ENCODE measurements at places on chromosomes 5 and 9.

DNA sequence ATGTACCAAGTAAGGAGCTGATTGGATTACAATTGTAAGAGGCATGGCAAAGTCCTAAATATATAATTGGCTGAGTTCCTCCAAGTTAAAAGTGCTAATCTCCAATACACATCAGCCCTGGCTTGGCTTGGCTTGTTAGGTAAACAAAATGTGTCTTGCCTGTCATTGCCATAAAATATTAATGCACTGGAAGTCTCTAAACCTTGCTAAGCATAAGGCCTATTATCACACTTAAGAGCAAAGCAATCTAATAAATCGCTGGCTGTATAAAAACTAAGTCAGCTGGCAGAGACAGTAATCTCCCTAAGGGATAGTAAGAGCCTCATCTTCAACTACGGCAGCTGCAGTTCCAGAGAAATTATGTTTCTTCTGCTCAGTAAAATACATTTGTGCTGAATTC lies 418.6 kb upstream of the GRAMD2B start:
- no peak overlapping the region for H3K27ac ChIP-seq
- H3K27me3 ChIP-seq: no peaks in the 10 kb centered on the region
- DNase-seq: no peak
- no peaks in the 10 kb centered on the region for H3K36me3 ChIP-seq
- H3K4me3 ChIP-seq: no peak overlapping the region

GRCh38 chr9:130866474-130866965 lies 30.1 kb downstream of the QRFP start:
- H3K4me3 ChIP-seq: no peak overlapping the region
- peak; percentile 38 for DNase-seq
- H3K36me3 ChIP-seq: peaks cover 5% of the 10 kb centered on the region
- H3K27ac ChIP-seq: no peak overlapping the region

GRCh38 chr5:53480416-53481158 lies at the start of gene FST:
Gene FST (plus strand): TSS chr5:53480629. CDS start chr5:53480792, 163 bp downstream.
- H3K4me3 ChIP-seq: peak within 1 kb of the TSS; percentile 91
- H3K4me1 ChIP-seq: peaks cover 37% of the 10 kb centered on the region
- H3K36me3 ChIP-seq: no peaks in the 10 kb centered on the region
- no peak within 1 kb of the TSS for H3K27ac ChIP-seq
- peaks cover 39% of the 10 kb centered on the region for H3K27me3 ChIP-seq

- no peak overlapping the region for H3K27ac ChIP-seq
- H3K27me3 ChIP-seq: no peaks in the 10 kb centered on the region
- no peaks in the 10 kb centered on the region for H3K36me3 ChIP-seq
- no peak for DNase-seq
Observed at GRCh38 chr9:101995231-101995630, 256.8 kb upstream of the GRIN3A start.

DNA sequence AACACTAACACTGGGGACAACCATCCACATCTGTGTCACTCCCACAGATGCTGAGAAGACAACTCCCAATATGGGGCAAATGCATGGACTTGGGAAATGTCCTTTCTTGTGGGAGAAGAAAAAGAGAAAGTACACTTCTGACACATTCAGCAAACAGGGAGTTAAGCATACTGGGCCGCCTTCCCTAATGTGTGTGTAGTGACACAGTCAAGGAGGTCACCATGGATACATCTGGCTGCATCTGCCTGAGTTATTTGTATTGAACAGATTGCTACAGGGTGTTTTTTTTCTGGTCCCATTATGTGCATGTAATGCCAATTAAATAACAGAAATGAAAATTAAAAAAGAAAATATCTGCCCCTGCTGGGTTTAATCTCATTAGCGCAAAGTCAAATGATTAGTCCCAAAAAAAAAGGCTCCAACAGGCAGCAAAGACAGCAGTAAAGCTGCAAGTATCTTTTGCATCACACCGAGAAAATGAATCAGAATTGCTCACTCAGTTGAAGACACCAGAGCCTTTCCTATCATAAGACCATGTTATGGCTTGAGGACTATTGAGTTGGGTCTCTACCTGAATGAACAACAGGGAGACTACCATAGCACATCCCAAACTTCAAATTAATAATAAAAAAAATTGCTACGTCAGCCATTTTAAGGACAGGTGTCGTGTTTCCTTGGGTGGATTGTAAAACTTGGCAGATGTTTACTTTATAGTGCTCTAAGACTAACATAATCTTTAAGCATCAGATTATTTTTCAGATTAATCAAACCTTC lies 395.9 kb downstream of the DTWD2 start:
- no peak for DNase-seq
- H3K4me1 ChIP-seq: no peaks in the 10 kb centered on the region
- no peak overlapping the region for H3K27ac ChIP-seq
- H3K4me3 ChIP-seq: no peak overlapping the region
- no peaks in the 10 kb centered on the region for H3K27me3 ChIP-seq

DNA sequence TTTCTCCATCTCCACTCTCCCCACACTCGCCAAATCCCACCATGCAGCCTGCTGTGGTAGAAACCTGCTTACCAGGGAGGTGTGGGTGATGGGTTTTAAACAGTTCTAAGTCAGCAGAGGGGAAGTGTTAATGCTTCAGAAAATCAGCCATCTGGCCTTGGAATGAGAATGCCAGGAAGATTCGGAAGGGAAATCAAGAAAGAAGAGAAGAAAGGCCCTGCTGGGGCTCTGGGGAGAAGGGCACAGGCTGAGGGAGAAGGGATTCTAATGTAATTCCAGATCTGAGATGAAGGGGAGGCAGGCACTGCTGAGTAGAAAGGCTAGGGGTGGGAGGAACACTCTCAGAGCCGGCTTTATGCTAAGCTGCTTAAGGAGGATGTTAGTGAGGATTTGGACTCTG lies 434.7 kb upstream of the DMAC1 start:
- no peak overlapping the region for H3K27ac ChIP-seq
- no peaks in the 10 kb centered on the region for H3K4me1 ChIP-seq
- no peaks in the 10 kb centered on the region for H3K36me3 ChIP-seq

GRCh38 chr5:97606531-97606930 lies 423.5 kb upstream of the RIOK2 start:
- H3K27ac ChIP-seq: no peak overlapping the region
- DNase-seq: no peak
- no peaks in the 10 kb centered on the region for H3K36me3 ChIP-seq
